Kasumi-1 (cell line): ENCODE measurements at places on chromosomes 3 and 15.

DNA sequence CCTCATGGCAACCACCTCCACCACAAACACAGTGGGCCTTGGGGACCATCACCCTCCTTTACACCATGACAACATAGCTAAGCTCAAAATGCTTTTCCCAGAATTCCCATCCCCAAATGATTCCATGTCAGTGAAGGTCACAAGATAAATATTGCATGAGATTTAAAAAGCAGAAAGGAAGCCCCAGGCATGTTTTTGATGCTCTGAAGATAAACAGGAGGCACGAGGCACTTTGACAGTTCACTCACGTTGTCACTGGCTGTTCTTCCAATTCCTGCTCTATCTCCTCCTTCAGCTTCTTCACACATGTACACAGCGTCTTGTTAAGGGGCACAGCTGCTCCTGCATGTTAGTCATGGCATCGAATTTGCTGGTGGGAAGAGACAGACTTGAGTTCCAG, 180.4 kb downstream of the STAC start:
- no peak for DNase-seq

DNA sequence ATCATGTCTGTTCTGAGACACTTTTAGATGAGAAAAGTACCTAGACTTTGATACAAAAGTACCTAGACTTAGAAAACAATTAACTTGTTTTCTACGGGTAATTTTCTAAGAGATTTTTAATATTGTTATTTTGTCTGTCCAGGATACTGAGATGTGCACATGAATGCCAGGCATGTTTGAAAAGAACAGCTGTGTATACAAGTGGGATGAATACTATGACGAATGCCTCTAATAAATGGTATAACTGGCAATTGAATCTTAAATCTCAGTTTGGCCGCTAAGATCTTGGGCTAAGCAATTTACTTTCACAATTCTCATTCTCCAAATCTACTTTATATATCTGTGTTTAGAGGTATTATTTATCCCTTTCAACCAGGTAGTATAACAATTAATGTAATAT, 207.4 kb downstream of the CBLB start:
- DNase-seq, result no peak

DNA sequence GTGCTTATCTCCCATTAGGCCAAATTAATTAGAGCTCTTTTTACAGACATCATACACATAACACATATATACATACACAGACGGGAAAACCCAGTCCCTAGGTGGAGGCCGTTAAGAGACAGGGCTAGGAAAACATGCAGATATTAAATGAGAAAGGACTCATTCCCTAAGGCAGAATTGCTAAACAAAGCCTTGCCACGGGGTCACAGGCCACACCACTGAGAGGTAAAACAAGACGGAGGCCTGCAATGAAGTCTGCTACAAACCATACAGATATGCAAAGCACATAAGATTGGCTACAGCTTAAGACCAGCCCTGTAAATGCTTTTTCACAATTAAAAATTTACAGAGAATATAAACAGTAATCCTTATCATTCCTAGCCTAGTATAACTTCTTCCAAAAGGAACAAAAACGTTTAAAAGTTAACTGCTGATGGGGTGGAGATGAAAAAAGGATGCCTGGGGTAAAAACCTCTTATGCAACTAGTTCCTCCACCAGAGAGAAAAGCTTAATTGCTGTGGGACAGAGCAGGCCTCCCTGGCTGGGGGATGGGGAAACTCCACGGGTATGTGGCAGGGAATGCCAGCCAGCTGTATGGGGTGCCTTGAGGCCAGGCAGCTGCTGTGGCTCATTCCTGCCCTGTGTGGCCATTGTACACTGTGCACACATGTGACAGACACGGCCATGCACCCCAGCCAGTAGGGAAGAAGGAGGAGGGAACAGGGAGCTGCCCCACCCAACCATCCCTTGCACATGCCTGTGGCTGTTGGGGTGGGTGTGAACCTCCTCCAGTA, 481.4 kb upstream of the LMCD1 start:
- peak; percentile 40 for DNase-seq

DNA sequence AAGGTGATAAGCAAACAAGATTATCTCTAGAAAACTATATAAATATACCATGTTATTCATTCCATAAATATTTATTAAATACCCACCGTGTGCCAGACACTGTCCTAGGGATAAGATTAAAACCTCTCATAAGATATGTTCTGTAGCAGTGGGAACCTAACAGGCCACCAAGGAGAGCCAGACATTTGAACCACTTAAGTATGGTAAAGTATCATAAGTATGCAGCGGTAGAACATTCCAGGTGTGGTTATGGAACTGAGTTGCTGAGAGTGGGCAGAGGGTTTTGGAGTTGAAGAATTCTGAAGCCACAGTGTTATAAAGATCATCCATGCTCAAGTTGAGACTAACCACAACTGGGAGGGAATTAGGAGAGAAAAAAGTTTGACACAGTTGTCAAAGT, 14.7 kb downstream of the FILIP1L start:
- no peak for DNase-seq

GRCh38 chr15:94346282-94346681, 114.9 kb downstream of the MCTP2 start:
- DNase-seq, result no peak

DNA sequence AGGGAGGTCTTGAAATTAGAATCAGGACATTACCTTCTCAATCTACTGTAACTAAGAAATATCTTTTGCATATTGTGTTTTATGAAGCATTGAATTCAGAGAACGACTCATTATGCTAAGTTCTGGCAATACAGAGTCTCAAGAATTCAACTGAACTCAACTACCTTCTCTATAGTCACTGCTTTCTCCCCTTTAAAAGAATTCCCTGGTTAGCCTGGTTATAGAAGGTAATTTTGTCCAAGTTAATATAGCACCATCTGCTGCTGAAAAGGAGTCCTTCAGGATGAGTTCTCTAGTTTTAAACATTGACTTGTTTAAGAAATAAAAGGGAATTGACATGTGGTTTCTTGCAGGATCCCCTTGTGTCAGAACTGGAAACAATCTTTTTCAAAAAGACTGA, 60.2 kb downstream of the IL16 start:
- DNase-seq, result peak; percentile 73

DNA sequence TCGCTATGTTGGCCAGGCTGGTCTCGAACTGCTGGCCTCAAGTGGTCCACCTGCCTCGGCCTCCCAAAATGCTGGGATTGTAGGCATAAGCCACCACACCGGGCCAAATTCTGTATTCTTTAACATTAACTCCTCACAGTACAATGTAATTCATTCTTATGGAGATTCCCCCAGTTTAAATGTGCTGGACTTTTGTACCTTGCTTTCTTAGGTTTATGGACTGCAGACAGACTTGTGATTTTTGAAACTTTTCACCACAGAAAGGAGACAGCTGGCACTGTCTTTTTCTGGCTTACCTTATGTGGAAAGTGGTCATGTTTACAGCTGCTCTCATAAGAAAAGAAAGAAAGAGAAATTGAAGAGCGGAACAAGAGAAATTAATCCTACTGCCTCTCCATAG, 103.8 kb downstream of the IQCH start:
- no peak for DNase-seq

- DNase-seq, result no peak
Measured at GRCh38 chr3:112048911-112049310, 14.4 kb downstream of the TMPRSS7 start.

- DNase-seq, result no peak
Measured at GRCh38 chr3:120163026-120163425, 68.8 kb upstream of the GSK3B start.

DNA sequence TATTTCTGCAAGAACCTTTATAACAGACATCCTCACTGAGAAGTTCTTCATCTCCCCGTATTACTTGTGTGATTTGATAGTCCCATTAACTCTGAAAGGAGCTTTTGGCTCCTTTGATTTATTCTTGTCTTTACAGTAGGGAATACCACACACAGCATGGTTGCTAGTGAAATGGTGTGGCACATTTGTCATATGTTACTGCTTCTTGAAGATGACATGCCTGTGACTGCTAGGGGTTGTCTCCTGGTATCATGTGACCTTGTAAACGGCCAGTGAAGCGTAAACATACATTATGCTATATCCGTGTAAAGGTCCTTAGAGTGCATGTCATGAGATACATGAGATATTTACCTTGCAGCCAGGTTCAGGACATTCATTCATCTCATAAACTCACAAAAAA, 197.9 kb downstream of the RYR3 start:
- no peak for DNase-seq

- peak; percentile 39 for DNase-seq
Measured at GRCh38 chr3:41129731-41130130, 69.6 kb upstream of the CTNNB1 start.

DNA sequence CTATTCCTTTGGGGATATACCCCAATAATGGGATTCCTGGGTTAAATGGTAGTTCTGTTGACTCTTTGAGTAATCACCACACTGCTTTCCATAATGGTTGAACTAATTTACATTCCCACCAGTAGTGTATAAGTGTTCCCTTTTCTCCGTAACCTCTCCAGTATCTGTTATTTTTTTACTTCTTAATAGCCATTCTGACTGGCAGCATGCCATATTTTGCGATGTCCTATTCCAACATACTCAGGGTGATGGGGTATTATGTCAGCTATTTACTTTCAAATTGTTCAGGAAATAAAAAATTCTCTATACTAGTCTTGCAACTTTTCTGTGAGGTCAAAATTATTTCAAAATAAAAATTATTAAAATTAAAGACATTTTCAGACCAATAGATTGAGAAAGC, 9.1 kb upstream of the PARP14 start:
- no peak for DNase-seq

GRCh38 chr15:72397796-72398588, at the start of gene TMEM202:
Gene TMEM202, plus strand, starts transcription at chr15:72398305. Its CDS starts 22 bp downstream, at chr15:72398327.
- DNase-seq, result peak; percentile 20

DNA sequence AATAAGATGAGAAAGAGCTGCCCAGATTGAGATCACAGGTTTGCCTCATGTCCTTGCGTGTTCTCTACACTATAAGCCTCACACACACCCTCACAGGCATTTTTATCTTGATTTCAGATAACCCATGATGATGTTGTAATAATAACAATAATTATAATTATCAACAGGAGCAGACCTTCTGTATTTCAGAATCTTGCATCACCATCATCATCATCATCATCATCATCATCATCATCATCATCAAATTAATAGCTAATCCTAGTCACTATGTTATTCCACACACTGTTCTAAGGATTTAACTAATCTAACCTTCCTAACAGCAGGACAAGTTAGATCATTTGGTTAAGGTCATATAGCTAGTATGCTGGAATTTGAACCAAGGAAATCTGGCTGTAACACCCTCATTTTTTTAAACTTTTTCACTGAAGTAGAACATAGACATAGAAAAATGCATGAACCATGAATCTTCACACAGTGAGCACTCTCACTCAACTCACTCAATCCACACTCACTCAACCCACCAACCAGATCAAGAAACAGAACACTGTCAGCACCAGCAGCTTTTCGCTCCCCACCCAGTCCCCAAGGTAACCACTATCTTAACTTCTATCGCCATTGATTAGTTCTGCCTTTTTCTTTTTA, 1.8 kb upstream of the SH2D7 start:
- no peak for DNase-seq

GRCh38 chr15:54094661-54095060, 116.4 kb downstream of the UNC13C start:
- no peak for DNase-seq

GRCh38 chr15:47813748-47814384, 96.6 kb downstream of the SEMA6D start:
- no peak for DNase-seq

DNA sequence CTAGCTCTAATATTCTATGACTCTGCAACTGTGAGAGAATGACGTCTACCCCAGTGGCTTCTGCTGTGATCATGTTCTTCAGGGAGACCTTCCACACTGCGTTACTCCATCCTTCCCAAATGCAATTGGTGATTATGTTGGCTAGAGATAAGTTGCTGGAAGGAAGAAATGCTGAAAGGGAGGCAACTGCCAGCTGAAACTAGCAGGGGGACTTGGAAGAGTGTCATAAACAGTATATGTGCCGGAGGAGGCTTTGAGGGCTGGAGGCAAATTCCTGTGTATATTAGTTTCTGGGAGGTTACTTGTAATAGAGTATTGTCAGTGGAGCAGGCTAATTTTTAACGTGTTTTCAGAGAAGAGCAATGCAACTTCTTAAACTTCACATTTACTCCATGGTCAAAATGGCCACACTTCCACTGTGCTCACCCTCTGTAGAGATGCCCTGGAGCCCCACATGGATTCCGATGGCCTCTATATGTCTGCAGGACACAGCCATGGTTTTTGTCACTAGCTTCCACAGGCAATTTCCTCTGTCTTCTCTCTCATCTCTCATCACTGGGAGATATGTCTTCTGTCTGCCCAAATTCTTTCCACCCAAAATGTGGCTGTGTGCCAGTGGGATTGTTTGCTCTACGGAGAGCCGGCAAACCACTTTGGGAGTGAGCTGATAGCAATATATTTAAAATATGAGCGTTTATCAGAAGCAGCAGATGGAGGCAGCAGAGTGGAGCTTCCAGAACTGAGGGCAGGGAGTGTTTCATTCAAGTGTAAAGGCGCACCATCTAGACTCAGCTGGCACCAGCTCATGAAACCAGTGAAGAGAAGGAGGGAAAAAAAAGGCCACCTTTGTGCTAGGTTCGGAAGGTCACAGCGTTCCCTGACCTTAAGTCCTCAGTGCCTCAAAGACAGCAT, 13.3 kb upstream of the CD47 start:
- DNase-seq, result no peak

- no peak for DNase-seq
Measured at GRCh38 chr3:196440041-196440537, 7.9 kb upstream of the UBXN7 start.

- no peak for DNase-seq
Measured at GRCh38 chr3:40079203-40079846, 230.2 kb upstream of the EIF1B start.

GRCh38 chr15:89043031-89044002, 44.9 kb upstream of the ABHD2 start:
- no peak for DNase-seq

DNA sequence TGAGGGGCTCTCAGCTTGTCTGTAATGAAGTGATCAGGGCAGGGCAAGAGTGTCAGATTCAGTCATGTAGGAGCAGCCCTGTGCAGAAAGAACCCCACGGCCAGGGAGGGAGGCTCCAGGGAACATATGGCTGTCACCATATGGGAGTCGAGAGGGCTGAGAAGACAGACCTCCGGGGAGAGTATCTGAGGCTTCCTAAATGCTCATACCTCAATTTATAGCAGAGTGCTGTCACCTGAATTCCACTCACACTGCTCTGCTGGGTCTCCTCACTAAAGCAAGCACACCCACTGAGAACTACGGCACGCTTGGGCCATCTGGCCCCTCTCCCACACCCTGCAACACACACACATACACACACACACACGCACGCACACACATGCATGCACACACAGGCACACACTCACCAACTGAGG, 92.3 kb upstream of the TJP1 start:
- DNase-seq, result no peak

DNA sequence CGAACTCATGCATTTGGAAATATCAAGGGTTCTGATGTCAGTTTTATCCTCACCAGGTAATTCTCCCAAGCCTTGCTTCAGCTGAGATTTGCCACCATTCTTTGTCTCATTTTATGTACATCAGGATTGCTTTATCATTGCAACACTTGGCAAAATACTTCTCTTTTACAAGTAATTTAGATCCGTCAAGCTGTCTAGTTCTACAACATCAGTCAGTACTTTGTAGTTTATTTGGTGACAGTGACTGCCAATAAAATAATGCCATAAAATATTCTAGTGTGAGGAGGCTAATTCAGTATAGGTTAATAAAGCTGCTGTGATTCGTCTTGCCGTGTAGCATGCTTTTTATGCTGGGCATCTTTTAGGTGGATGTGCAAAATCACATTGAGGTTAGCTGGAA, 565.3 kb upstream of the SGO1 start:
- DNase-seq, result no peak

- DNase-seq, result no peak
Measured at GRCh38 chr3:79726786-79727185, 41.0 kb downstream of the ROBO1 start.

GRCh38 chr15:70492240-70493177, 270.8 kb downstream of the UACA start:
- peak; percentile 36 for DNase-seq
